ENCODE measurements at places on chromosomes 7 and 10. TPM values are rescaled to one million over a fixed set of nuclear protein-coding genes. Genes with fewer than 3 reads are reported as not detected.

Gene TDRD1
- 0.55 TPM for total RNA-seq

Gene ZNF777
- total RNA-seq, result 13.9 TPM

Gene DMBT1
- total RNA-seq, result not detected

Gene CCZ1
- 82.5 TPM for total RNA-seq

Gene PIK3CG
- total RNA-seq, result 49.6 TPM

Gene C10orf53
- not detected for total RNA-seq

Gene PRLHR
- not detected for total RNA-seq

Gene EBF3
- not detected for total RNA-seq

Data from activated naive CD4-positive, alpha-beta T cell treated with anti-CD3 and anti-CD28 coated beads, Interleukin-2, amount 10 ng/mL, durations not matched to agents 5 hours and 36 hours (primary cell).